ENCODE measurements at places on chromosomes 16 and 17.

DNA sequence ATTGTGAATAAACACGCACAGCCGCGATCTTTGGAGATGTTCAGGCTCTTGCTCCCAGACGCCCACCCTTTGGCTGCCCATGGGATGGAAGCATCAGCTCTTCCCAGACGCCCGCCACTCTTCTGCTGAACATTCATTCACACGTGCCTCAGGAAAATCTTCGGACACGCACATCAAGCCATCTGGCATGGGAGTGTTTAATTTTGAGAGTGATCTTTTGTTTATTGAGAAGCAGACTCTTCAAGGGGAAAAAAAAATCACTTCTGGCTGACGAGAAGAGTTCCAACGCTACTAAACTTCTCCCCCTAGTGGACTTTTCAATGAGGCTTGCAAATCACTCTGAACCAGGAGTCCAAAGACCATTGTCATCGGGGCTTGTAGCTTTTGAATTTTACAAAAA, 62.0 kb upstream of the NUDT7 start:
- no peak for DNase-seq

DNA sequence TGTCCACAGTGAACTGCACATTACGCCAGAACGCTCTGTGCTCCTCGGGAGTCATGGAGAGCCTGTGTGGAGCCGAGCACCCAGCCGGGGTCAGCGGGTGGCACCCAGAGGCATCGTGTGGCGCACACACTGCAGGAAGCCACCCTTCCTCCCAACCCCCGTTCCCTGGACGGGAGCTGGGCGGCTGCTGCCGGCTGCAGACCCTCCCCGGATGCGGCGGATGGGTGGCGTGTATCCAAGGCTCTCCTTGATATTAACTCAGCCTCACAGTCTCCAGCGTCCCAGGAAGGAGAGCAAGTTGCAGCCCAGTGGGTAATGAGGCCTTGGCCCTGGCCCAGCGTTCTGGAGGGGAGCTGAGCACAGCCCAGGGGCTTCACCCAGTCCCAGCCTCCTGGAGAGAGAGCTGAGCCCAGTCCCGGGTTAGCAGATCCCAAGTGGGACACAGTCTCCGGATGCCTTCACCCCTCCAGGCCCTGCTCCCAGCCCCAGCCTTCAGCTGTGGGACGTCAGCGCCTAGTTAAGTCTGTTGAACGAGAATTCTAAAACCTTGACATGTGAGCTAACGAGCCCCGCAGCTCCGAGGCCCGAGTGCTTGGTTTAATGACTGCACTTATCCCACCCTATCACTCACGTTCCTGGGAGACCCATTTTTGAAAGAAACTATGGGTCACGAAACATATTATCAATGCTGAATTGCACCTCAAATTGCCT, 86.6 kb downstream of the TBC1D16 start:
- DNase-seq, result no peak

GRCh38 chr17:19683117-19683516, 33.3 kb downstream of the SLC47A2 start:
- DNase-seq, result no peak

GRCh38 chr16:29658705-29659104, 4.3 kb upstream of the SPN start:
- no peak for DNase-seq

DNA sequence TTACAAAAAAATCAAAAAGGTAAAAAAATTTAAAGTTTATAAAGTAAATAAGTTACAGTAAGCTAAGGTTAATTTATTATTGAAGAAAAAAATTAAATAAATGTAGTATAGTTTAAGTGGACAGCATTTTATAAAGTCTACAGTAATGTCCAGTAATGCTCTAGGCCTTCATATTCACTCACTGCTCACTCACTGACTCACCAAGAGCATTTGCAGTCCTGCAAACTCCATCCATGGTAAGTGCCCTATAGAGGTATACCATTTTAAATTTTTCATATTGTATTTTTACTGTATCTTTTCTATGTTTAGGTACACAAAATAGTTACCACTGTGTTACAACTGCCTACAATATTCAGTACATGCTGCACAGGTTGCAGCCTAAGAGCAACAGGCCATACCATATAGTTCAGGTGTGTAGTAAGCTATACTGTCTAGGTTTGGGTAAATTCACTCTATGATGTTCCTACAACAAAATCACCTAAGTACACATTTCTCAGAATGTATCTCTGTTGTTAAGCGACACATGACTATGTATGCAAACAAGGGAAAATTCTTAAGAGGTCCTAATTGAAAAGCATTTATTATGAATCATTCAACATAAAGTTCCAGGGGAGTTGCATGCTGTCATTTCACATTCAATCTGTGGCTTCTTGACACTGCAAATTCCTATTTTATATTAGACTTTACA, 92.3 kb downstream of the SPAG9 start:
- DNase-seq, result no peak

DNA sequence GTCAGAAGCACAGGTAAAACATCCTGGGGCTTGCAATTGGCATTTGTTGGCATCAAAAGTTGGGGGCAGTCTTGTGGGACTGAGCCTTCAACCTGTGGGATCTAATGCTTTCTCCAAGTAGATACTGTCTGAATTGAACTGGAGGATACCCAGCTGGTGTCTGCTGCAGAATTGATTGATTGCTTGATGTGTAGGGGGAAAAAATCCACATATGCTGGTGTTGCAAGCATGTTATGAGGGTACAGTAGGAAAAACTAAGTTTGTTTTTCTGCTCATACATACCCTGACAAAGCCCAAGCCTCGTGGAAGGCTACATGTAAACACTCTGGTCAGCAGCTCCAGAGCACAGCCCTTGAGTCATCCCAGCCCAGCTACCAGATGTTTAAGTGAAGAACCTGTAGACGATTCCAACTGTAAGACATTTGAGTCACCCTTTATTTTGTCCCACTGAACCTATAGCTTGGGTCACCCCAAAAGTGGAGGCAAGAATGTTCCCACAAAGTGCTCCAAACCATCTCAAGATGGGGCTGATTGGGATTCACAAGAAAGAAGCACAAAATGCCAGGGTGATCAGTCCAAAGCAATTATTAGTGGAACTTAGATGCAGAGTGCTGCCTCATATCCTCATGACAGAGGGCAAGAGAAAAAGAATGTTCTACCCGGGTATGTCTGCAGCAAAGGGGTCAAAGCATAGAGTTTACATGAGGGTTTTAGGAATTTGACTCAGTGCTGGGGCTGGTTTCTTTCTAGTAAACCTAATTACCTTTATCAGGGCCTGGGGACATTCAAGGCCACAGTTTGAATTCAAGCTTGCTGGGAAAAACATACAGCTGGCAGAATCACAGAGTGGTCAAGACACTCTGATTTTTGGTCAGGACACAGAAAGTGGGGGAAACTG, 9.6 kb upstream of the APPBP2 start:
- no peak for DNase-seq

DNA sequence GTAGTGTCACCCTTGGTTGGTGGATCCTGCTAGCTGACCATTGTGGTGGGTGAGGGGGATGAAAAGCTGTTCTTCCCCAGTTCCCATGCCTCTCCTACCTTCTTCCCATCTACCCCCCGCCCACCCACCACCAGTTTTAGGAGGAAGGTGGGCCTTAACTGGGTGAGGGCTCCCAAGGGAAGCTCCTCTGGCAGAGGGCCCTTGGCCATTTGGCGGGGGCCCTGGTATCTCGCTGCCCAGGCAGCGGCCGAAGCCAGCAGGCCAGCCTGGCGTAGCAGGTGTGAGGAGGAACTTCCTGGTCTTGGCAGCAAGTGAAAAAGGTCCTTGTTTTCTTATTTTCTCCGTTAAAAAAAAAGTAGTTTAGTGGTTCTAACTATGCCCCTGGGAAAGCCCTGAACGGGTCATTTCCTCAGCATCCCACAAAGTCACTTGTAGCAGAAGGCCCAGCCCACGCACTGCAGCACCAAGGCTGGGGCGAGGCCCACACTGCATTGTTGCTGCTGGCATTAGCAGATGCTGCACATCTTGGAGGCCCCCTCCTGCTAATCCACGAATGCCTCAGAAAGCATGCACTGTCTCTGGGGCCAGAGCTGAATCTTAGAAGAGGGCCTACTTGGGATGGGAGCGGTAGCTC, 72.5 kb downstream of the MPRIP start:
- DNase-seq, result no peak

Measured in vagina (tissue), 2 donors.